ENCODE measurements at places on chromosomes 1 and 21.
A peak's percentile ranks its signal among the peaks of the same experiment; 100 is the strongest.

- DNase-seq: no peak
Observed at GRCh38 chr1:1206376-1206965, at the start of gene TNFRSF18. TNFRSF18 (minus strand) TSS chr1:1206592; CDS start chr1:1206571, 21 bp downstream.

DNA sequence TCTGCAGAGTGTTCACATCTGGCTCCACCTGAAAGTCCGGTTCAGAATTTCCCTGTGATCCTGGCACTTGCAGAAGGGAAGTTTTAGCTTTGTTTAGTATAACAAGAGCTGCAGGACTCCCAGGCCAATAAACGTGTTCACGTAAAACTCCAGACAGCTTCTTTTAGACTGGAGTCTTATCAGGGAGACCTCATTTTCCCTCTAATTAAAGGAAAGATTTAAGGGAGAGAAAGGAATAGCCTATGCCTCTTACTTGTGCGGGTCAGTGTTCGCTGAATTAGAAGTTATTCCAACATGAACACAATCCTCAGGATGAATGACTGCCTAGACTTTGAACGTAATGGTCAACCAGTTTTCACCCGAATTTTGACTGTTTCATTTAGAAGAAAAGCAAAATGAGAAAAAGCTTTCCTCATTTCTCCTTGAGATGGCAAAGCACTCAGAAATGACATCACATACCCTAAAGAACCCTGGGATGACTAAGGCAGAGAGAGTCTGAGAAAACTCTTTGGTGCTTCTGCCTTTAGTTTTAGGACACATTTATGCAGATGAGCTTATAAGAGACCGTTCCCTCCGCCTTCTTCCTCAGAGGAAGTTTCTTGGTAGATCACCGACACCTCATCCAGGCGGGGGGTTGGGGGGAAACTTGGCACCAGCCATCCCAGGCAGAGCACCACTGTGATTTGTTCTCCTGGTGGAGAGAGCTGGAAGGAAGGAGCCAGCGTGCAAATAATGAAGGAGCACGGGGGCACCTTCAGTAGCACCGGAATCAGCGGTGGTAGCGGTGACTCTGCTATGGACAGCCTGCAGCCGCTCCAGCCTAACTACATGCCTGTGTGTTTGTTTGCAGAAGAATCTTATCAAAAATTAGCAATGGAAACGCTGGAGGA is 202.1 kb upstream of the SGIP1 start:
- no peak for DNase-seq

DNA sequence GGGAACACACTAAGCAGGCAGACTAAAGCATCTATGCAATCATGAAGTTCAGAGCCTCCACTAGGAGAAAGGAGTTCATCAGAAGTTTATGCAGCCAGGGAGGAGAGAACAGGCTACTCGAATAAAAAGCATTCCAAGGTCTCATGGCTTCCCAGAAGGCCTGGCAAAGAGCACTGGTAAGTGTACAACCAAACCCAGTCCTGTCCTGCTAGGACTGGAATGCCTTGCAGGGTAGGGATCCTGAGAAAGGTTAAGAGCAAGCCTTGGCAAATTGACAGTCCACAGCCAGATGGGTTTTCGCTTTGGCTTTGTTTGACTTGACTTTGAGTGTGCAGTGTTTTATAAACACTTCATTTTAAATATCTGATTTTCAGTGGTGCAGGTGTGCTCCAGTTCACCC is 133.6 kb upstream of the ATP1B1 start:
- no peak for DNase-seq

DNA sequence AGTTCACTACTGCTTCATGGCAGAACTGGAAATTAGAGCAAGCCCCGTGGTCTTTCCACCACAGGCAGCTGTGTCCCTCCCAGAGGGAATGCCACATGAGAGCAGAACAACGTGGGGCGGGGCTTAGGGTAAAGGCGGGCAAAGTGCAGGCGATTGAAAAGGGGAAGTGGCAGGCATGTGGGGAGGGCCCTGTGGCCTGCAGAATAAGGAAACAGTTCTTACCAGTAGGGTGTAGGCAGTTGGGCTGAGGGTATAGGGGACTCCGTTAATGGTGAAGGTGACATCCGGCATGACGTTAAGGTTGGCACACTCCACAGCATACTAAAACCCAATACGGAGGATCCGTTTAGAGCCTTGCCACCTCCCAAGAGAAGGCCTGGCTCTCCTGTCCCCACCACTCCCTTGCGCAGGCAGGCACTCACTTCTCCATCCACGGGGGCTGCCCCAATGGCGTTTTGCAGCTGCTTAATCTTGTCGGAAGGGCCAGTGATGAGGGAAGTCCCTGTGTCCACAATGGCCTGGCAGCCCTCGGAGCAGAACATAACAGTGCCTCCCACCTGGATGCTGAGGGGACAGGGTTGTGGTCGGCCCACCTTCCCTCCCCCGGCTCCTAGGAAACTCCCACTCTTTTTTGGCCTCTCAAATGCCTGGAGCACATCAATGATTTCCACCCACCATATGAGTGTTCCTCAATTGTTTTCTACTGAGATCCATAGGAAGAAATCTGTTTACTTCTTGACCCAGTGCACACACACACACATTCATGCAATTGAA is 9.1 kb upstream of the RAB7B start:
- DNase-seq: peak; percentile 7

GRCh38 chr21:42030311-42030710 is 20.2 kb upstream of the ZBTB21 start:
- DNase-seq: no peak

GRCh38 chr1:64848803-64849202 is 103.9 kb downstream of the RAVER2 start:
- no peak for DNase-seq

GRCh38 chr1:186026946-186027345 is 292.8 kb downstream of the HMCN1 start:
- DNase-seq: no peak

DNA sequence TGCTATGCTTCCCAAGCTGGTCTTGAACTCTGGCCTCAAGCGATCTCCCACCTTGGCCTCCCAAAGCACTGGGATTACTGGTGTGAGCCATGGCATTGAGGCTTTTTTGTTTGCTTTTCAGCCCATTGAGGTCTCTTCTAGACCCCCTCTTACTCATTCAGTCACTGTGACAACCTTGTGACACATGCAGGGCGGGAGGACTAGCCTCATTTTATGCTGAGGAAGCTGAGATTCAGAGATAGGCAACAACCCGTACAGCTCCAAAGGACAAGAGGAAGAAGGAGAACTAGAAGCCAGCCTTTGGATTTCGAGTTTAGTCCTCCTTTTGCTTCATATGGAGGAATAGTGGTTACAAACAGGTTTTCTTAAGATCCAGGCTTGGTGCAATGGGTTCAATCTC is 83.9 kb upstream of the WDR26 start:
- DNase-seq: no peak

- DNase-seq: no peak
Observed at GRCh38 chr1:212078826-212079225, 43.3 kb downstream of the DTL start.

DNA sequence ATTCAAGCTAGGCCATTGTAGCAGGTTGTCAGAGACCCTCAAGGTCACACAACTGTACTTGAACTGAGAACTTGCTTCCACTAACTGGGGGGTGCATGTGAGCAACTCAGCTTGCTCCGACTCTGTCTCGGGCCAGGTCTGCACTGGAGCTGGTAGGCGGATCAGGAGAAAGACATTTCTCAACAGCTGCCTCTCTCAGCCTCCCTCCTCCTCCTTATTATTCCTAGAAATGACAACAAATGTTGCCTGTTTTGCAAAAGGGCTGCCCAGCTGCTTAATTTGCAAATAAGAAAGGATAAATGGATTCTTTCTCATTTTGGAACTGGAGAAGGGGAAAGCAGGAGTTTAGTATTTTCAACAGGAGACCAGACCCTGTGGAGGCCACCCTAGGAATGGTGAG is 140.5 kb downstream of the RHOU start:
- DNase-seq: no peak

- no peak for DNase-seq
Observed at GRCh38 chr1:3065396-3065795, 3.6 kb upstream of the PRDM16 start.

DNA sequence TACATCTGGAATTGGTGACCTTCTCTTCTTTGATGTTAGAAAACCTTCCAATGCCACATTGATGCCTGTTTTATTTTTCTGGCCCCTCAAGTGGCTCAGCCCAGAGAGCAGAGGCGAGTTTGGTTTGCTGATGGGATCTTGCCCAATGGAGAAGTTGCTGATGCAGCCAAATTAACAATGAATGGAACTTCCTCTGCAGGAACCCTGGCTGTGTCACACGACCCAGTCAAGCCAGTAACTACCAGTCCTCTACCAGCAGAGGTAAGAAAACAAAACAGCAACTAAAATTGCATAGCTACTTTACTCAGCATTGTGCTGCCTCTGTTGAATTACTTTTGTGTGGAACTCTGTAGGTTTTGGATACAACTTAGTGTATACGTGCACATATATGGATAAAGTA is 97.6 kb downstream of the CC2D1B start:
- DNase-seq: no peak

DNA sequence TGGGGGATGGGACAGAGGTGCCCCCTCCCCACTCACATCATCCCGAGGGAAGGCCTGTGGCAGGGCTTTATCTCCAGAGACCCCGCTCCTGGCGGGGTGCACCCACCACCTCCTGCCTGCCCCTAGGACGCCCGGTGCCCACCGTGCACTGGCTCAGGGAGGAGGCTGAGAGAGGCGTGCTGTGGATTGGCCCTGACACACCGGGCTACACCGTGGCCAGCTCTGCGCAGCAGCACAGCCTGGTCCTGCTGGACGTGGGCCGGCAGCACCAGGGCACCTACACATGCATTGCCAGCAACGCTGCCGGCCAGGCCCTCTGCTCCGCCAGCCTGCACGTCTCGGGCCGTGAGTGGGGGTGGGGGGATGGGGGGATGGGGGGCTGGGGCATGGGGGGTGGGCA is 71.7 kb downstream of the TRIM11 start:
- DNase-seq: no peak

GRCh38 chr21:35648512-35648911 is 411.8 kb downstream of the SETD4 start:
- no peak for DNase-seq

DNA sequence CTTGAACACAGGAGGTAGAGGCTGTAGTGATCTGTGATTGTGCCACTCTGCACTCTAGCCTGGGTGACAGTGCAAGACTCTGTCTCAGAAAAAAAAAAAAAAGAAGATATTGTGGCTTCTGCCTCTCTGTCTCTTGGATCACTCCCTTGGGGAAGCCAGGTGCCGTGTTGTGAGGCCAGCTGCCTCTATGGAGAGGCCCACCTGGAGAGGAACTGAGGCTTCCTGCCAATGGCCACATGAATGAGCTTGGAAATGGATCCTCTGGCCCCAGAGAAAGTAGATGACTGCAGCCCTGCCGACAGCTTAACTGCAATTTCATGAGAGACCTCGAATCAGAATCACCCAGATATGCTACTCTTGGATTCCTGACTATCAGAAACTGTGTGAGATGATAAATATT is 19.7 kb upstream of the AK2 start:
- no peak for DNase-seq

DNA sequence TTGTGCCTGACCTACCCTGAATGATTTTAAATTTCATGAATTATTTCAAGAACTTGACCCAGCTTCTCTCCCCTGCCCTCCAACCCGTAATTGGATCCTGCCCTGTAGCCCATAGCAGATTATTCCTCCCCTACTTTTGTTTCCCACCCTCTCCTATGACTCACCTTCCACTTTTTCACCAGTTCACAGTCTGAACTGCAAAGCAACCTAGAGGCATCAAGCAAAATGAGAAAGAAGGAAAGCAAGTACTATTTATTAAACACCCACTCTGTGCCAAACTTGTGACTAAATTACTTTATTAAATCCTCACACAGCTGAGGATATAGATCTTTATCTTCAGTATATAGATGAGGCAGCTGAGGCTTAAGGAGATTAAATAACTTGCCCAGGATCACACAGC is 20.7 kb upstream of the IKBKE start:
- no peak for DNase-seq

DNA sequence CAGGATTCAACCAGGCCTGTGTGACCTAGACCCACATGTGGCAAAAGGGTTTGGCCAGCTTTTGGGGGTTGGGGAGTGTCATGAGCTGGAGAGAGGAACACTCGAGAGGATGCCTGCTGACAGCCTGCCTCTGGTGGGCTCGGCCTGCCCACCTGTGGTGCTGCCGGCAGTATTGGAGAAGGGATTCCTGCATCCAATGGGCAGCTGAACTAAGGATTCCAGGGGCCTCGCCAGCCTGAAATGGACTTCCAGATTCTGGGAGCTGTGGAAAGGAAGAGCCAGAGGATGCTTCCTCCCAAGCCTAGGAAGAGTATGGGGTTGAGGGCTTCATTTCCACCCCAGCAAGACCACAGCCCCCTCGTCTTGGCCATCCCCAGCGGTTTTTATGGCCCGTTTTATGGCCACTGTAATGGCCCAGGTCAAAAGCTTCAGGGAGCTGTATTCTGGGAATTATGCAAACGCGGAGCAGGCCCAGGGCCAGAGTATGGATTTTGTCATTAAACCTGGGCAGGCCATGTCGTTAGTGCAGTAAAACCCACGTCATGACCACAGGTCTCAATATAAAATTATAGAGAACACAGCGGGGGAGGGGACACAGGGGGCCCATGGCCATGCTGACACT is 63.6 kb downstream of the TMEM53 start:
- DNase-seq: no peak

DNA sequence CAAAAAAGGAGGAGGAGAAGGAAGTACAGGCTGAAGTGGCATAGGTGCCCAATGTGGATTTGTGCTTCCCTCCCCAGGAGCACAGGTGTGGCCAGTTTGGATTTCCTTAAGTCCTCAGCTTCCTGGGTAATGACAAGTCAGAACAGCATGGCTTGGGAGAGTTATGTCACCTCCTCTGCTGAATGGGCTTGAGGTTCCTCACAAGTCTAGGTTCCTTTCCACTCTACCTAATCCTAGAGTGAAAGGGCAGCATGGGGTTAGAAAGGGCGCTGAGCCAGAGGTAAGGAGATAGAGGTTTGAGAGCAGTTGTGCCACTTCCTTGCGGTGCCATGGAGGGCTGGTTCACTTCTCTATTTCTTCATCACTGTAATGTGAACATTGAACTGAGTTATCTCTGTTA is 35.5 kb upstream of the IL20 start:
- no peak for DNase-seq

DNA sequence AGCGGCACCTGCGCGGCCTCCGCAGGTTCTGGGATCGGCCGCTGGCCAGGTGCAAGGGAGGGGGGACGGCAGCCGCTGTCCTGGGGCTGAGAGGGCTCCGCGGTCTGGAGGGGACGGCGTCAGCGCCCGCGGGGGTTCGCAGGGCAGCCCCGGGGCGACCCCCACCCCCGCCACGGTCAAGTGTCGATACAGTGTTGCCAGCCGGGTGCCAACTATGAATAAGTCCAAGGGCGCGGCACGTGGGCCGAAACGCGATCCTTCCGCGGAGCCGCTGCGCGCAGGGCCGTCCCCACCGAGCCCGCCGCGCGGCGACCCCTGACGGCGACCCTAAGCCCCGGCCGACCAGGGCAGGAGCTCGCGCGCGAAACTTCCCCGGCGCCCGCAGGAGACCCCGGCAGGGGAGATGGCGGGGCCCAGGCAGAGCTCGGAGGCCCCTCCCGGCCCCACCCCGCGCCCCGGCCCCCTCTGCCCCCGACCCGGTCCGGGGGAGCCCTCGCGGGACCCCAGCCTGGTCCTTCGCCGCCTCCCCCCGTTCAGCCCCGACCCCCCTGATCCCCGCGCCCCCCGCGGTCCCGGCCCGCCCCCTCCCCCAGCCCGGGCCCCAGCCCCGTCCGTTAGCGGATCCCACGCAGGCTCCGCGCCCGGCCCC is 586 bp upstream of the AGPAT3 start:
- DNase-seq: no peak

GRCh38 chr1:46193984-46194570 is 4.2 kb downstream of the POMGNT1 start:
- DNase-seq: no peak

- DNase-seq: no peak
Observed at GRCh38 chr1:163872067-163872466, 550.3 kb downstream of the NUF2 start.

- DNase-seq: no peak
Observed at GRCh38 chr1:228377664-228378089, 29.0 kb downstream of the TRIM11 start.
